ENCODE measurements at places on chromosomes 4 and X.

GRCh38 chr4:111943796-111944203, 201.5 kb upstream of the FAM241A start:
- no peak for DNase-seq

- no peak for DNase-seq
Measured at GRCh38 chr4:99714179-99714578, 56.6 kb upstream of the C4orf54 start.

DNA sequence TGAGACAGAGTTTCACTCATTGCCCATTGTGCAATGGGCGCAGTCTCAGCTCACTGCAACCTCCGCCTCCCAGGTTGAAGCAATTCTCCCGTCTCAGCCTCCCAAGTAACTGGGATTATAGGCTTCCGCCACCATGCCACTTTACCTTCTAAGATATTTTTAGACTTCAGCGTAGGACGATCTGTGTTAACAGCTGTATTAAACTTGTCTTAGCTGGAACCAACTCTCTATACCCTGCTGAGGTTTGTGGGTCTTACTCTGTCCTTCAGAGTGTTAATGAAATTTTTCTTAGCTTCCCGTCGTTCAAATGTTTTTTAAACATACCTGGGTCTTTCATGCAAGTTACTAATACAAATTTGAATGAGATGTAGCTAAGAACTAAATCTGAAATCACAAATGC, 14.7 kb downstream of the TMEM165 start:
- no peak for DNase-seq

DNA sequence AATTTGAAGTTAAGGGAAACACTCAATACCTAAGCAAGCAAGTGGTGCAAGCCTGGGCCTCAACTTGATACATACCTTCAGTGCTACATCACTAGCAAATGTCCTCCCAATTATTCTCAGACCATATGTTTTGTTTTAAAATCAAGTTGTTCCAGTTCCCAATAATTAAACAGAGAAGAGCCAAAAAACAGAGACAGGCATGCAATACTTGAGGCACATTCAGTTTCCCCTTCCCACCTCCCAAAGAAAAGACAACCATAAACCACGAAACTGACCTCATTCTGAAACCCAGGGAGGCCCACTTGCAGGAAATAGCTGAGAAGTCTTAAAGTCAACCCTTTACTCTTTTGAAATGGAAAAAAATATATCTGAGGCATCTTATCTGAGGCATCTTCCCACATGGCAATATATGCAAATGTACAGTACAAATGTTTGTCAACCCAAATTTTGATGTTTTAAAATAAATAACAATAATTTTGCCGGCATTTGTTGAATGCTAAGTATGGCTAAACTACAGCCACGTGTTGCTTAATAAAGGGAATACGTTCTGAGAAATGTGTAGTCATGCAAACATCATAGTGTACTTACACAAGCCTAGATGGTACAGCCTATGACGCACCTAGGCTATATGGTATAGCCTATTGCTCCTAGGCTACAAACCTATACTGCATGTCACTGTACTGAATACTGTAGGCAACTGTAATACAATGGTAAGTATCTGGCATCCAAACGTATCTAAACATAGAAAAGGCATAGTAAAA, 147.5 kb downstream of the TSPAN5 start:
- DNase-seq: no peak

DNA sequence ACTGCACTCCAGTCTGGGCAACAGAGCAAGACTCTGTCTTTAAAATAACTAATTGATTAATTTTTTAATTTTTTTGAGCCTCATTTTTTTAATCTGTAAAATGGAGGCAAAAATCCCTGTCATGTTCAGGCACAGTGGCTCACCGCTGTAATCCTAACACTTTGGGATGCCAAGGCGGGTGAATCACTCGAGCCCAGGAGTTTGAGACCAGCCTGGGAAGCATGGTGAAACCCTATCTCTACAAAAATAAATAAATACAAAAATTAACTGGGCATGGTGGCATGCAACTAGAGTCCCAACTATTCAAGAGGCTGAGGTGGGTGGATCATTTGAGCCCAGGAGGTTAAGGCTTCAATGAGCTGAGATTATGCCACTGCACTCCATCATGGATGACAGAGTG, 15.4 kb downstream of the AMTN start:
- no peak for DNase-seq

DNA sequence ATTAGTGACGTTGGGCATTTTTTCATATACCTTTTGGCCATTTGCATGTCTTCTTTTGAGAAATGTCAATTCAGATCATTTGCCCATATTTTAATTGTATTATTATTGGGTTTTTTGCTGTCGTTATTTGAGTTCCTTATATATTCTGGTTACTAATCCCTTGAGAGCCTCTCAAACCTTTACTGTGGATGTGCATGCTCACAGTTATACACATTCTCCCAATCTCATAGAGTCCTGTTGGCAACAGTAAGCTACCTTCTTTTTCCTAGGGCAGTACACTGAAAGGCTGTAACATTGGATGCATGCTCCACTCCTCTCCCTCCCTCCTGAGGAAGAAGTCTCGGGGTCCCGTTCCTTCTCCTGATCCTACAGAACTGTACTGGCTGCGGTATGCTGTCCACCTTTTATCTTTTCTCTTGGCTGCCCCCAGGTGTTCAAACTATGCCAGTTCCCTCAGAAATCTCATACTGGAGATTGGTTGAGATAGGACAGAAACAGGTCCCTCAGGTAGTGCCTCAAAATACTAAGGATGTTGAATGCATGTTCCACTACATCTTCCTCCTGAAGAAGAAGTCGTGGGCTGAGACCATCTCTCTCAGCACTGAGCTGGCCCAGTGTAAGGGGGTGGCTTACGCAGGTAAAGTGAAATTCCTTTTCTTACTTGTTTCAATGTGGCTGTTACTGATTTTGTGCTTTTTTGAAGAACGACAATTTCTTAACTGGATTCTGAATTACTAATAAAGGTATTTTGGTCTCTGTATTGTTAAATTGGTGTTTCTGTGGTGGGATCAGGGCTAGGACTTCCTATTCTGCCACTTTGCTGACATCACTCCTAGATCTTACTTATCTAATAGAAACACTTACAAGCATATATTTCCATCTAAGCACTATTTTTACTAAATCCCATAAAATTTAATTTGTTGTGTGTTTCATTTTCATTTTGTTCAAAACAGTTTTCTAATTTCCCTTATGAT, 145.4 kb upstream of the HUWE1 start:
- DNase-seq: no peak

- no peak for DNase-seq
Measured at GRCh38 chrX:4238916-4239315, 525.5 kb upstream of the PRKX start.

DNA sequence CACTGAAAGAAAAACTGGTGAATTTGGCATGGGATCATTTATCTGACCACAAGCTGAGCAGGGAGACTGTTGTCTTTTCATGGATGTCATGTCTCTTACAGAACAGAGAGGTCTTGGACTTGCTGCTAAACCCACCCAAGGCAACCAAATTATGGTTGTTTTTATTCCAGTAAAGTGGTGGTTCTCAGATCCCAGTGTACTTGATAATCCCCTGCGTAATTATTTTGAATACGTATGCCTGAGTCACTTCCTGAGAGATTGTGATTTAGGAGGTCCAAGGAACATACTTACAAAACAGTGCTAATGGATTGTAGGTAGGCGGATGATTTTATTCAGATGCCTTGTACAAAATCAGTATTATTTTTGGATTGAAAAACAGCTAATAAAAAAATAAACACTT, 585.6 kb downstream of the IL1RAPL1 start:
- no peak for DNase-seq

DNA sequence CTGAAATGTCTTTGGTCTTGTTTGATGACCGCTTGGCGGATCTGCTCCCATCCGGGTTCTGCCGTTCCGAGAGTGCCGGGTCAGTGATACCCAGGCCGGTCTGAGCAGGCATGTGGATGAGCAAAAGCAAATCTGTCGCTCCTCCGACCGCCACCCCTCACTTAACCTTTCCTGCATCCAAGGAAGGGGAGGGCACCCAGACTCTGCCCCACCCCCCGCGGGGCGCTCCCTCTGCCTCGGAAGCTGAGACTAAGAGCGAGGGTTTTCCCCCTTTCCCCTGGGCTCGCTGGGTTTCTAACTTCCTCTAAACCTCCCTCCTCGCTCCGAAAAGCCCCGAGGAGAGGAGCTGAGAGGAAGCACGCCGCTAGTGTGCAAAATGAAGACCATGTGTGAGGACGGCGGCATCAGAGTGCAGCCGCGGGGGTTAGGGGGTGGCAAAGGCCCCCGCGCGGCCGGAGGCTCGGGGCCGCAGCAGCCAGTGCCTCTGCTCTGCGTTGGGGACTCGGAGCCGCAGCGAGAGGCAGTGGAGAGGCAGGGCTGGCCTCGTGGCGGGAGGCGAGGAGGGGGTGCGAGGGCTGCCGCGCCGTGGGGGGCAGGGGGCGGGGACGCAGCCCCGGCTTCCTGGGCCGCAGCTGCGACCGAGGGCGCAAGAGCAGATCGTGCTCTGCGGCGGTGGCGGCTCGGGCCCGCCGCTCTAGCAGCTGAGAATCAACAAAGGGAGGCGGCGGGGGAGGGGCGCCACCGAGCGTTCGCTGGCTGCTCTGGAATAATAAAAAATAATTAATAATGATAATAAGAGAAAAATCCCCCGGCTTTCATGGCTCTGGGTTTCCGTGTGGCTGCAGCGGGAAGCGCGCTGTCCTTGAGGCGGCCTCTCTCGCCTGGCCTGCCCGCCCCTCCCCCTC, 55.8 kb upstream of the BCOR start:
- DNase-seq: no peak

- DNase-seq: no peak
Measured at GRCh38 chr4:128853741-128854140, 44.2 kb downstream of the JADE1 start.

- no peak for DNase-seq
Measured at GRCh38 chrX:154748712-154749339, 2.1 kb downstream of the GAB3 start.

- DNase-seq: no peak
Measured at GRCh38 chr4:151860561-151861093, 99.8 kb upstream of the GATB start.

DNA sequence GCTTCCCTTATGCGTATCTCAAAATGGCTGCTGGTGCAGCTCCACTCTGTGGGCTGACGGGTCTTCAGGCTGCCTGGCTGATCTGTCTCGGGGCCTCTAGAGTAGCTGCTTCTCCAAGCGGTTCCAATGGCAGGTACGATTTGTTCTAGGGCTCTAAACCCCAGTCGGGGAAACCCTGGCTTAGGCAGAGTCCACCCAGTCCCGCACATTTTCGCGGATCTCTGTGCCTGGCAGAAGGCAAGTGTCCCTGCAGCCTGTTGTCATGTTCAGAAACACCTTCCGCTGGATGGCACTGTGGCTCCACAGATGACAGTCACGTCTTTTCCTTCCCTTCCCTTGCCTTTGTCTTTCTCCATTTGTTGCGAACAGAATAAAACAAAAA, 54.4 kb downstream of the NBDY start:
- no peak for DNase-seq

DNA sequence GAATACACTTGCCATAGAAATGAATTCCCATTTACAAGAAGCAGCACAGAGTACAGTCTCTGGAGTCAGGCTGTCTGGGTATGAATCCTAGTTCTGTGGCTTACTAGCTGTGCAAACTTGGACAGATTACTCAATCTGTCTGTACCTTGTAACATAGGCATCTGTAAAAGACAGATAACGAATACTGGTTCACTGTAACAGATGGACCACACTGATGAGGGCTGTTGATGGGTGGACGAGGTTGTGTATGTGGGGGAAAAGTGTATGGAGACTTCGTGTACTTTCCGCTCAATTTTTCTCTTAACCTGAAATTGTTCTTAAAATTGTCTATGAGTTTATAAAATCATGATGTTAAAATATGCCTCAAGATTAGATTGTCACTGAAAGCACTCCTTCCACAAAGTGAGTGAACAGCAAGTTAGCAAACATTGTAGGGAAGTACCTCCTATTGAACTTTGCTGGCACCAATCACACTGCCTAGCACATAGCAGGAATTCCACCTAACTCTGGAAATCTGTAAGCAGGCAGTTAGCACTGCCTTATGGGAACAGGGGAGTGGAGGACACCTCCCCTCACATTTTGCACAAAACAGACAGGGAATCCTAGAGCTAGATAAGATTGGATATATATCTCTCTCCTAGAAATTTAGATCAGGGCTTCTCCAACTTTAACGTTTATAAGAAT, 6.5 kb upstream of the EXOSC9 start:
- DNase-seq: no peak

DNA sequence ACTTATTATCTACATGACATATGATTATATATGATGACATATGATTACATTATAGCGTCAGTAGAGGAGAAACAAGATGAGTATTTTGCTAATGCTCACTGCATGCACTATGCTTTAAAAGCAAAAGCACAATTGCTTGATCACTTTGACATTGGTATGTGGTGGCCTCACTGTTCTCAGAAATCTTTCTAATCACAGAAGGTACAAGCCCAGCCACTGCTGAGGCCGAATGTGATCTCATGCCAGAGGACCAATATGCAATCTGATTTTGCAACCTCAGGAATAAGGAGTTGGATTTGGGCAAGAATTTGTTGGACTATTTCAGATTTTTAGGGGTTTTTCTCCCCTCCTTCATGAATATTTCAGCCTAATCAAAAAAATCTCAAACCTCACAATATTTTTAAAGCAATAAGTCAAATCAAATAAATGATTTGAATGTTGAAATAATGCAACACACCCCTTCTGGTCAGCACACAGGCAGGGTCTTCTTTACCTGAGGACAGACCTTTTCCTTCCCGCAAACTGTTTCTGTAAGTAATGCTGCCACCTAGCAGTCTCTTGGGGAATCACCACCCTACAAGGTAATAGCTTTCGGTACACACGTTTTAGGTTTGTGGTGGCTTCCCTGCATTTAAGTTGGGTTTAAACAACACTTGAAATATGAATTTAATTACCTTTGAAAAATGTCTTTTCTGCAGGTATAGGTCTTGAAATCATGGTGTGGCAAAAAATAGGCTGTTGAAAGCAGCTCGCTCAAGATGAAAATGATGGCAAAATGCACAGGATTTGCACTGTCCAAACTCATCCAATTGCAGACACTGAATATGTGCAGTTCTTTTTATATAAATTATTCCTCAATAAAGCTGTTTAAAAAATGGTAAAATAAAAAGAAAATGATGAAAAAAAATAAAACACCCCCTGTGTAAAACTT, 4.8 kb upstream of the CXCL13 start:
- no peak for DNase-seq

- no peak for DNase-seq
Measured at GRCh38 chrX:110568441-110568840, 209.8 kb downstream of the RTL9 start.
